Caco-2 (cell line): ENCODE measurements at places on chromosomes 7 and 10. TPM values are rescaled to one million over a fixed set of nuclear protein-coding genes. Genes with fewer than 3 reads are reported as not detected.

The SNCG gene
- total RNA-seq: 0.45 TPM in 1 of 2 replicates, not detected in the other

The UCMA gene
- total RNA-seq: not detected in 2 replicates

The SPDYE9 gene
- not detected in 2 replicates for total RNA-seq

The SFMBT2 gene
- total RNA-seq: not detected in 2 replicates

The NUP42 gene
- 38.6 and 41.6 TPM in 2 replicates for total RNA-seq

The FEZF1 gene
- total RNA-seq: not detected in 2 replicates

The POM121 gene
- 76.8 and 83.1 TPM in 2 replicates for total RNA-seq

The GJD4 gene
- total RNA-seq: 0.18 TPM in 1 of 2 replicates, not detected in the other

The CHAT gene
- total RNA-seq: 0.18 and 0.32 TPM in 2 replicates

The FAM13C gene
- total RNA-seq: 0.18 and 0.42 TPM in 2 replicates

The CDHR3 gene
- total RNA-seq: 9.2 and 12.0 TPM in 2 replicates

The TMEM168 gene
- 21.9 and 28.9 TPM in 2 replicates for total RNA-seq

The SFRP5 gene
- 1.0 and 1.1 TPM in 2 replicates for total RNA-seq

The LRIT1 gene
- not detected in 2 replicates for total RNA-seq

The ELFN1 gene
- total RNA-seq: 2.3 TPM in 2 replicates

The EIF4EBP2 gene
- total RNA-seq: 166 and 168 TPM in 2 replicates

The RPEL1 gene
- total RNA-seq: 0.21 TPM in 1 of 2 replicates, not detected in the other

The SFTPD gene
- total RNA-seq: 0.39 TPM in 1 of 2 replicates, not detected in the other

The KCND2 gene
- total RNA-seq: not detected in 2 replicates

The ITIH5 gene
- total RNA-seq: 0.18 and 0.51 TPM in 2 replicates

The WIPF3 gene
- total RNA-seq: 1.1 and 1.2 TPM in 2 replicates

The SLC39A12 gene
- not detected in 2 replicates for total RNA-seq

The TET1 gene
- 18.6 and 19.1 TPM in 2 replicates for total RNA-seq

The ZNF33B gene
- 43.2 and 43.3 TPM in 2 replicates for total RNA-seq

The EFCAB10 gene
- total RNA-seq: not detected in 2 replicates

The CDNF gene
- 3.4 and 3.9 TPM in 2 replicates for total RNA-seq

The STK17A gene
- total RNA-seq: 19.2 and 19.6 TPM in 2 replicates

The ZRANB1 gene
- 24.6 and 27.7 TPM in 2 replicates for total RNA-seq

The NRG3 gene
- total RNA-seq: 0.66 and 1.1 TPM in 2 replicates

The ASL gene
- total RNA-seq: 54.9 and 64.0 TPM in 2 replicates

The RNF148 gene
- total RNA-seq: not detected in 2 replicates

The NKX2-3 gene
- total RNA-seq: 0.37 and 0.43 TPM in 2 replicates

The NAMPT gene
- total RNA-seq: 75.5 and 79.1 TPM in 2 replicates

The NUTM2A gene
- total RNA-seq: 0.21 and 0.23 TPM in 2 replicates
